Activated T-helper 1 cell treated with anti-CD3 and anti-CD28 coated beads, Interleukin-2, amount 50 U/mL, for 16 hours (primary cell): ENCODE measurements at places on chromosomes 2 and 18.

DNA sequence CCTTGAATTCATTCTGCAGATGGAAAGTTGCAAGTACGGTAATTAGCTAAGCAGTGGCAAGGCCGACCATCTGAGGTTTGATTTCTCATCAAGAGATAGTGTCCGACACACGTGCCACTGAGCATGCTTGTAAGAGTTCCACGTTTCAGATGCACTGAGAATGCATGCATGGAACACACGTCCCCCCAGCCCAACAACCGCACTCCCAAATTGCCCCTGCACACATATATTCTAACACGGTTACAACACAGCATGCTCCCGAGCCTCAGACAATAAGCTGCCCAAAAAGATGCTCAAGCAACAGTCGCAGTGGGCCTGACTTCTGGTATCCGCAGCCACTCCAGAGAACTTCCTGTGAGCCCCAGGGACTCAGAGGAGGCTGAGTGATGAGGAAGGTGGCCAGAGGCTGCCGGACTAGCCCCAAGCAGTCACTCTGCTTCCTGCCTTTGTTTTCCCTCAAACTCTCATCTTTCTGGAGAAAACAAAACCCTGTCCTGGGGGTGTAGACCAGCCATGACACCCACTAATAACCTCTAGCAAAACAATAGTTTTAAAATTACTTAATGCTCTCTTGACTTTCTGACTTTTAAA lies 204.0 kb downstream of the TGIF1 start:
- DNase-seq: no peak

- DNase-seq: no peak
Measured at GRCh38 chr2:24438106-24438505, 52.9 kb upstream of the NCOA1 start.

GRCh38 chr2:177056481-177056929 lies 156.1 kb upstream of the HNRNPA3 start:
- no peak for DNase-seq

- DNase-seq: no peak
Measured at GRCh38 chr2:205878999-205879762, 196.9 kb downstream of the NRP2 start.

GRCh38 chr18:48621815-48622555 lies 83.2 kb downstream of the CTIF start:
- DNase-seq: no peak

DNA sequence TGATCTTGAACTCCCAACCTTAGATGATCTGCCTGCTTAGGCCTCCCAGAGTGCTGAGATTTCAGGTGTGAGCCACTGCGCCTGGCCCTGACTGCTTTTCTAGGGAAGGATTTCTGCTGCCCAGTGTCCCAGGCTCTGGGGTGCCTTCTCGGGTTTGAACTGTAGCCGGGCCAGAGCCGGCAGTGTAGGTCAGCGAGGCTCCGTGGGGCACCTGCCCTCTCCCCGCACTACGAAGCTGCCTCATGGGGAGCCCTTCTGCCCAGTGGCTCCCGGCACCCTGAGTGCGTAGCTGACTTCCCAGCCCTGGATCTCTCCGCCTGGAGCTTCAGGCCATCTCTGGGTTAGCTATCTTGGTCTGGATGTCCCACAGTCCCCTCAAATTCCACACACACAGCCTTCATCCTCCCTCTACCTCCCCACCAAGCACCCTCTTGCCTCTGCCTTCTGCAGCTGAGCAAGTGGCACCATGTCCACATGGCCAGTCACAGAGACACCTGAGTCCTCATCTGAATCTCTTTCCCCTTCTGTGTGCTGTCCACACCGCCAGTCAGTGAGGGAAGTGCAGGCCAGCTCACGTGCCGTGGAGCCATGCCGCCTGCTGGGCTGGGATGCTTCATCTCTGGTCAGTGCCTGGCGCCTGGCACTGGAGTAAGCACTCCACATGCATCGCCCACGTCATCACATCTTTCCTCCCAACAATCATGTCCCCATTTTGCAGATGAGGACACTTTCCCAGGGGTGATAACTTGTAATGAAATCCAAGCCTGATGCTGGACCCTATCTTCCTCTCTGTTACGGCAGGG lies 69.2 kb downstream of the EDAR start:
- DNase-seq: no peak

DNA sequence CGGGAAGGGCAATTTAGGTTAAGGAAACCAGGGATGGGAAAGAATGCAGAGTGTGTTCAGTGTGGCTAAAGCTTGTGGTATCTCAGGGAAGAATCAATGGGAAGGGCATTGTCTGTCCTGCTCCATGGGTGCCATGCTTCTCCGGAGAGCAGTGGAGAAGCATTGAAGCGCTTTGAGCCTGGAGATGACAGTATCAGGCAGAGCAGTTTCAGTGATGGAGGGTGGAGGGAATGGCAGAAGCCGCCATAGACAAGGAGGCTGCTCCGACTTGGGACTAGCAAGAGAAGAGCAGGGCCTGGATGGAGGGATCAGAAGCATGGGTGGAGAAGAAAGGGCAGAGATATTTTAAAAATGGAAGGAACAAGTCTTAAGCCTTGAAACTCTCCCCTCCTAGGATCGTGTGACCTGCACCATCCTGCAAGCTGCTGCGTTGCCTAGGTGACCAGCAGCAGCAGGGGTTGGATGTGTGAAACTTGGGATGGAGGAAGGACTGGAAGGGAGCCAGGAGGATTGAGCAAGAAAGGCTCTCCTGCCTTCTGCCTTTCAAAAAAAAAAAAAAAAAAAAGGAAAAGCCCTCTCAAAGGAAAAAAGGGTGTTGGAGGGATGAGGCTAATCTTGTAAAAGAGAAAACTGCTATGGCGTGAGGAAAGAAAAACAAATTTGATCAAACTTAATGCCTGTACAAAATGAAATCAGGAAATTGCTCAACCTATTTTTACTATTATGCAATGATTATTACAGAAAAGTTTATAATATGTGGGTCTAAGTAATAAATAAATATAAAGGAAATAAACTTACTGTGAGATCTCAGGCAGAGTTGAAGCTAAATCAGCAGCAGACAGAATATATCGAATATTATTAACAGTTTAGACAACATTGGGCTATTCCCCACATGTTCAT lies 493.8 kb upstream of the NRP2 start:
- DNase-seq: no peak

- DNase-seq: no peak
Measured at GRCh38 chr18:57891707-57892391, 88.7 kb upstream of the ATP8B1 start.
